Femur (tissue), 1 donor: ENCODE measurements at places on chromosomes 2 and 18.

DNA sequence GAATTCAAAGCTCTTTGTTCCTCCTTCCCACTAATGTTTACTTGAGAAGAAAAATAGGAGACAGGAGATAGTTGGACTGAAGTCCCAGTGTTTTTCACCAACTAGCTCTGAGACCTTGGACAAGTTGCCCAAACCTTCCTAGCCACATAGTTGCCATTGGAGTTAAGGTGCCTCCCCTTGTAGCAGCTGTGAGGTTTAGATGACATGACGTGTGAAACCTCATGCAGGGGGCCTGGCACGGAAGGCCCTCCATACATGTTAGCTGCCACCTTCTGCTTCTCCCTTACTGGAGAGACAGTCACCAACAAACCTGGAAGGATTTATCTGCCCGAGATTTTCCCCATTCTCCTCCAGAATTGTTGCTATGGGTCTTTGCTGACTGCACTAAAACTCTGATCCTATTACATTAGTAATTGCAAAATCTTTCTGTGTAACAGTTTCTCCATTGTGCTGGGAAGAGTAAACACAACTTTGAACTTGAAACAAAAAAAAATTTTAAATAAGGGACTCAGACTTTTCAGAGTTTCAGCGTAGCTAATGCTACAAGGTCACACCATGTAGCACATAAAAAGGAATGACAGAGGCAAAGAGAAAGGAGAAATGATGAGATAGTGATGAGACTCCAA, 23.8 kb upstream of the CABYR start:
- DNase-seq, result no peak

- DNase-seq, result no peak
Measured at GRCh38 chr2:181458871-181459270, 1.7 kb downstream of the ITGA4 start.

DNA sequence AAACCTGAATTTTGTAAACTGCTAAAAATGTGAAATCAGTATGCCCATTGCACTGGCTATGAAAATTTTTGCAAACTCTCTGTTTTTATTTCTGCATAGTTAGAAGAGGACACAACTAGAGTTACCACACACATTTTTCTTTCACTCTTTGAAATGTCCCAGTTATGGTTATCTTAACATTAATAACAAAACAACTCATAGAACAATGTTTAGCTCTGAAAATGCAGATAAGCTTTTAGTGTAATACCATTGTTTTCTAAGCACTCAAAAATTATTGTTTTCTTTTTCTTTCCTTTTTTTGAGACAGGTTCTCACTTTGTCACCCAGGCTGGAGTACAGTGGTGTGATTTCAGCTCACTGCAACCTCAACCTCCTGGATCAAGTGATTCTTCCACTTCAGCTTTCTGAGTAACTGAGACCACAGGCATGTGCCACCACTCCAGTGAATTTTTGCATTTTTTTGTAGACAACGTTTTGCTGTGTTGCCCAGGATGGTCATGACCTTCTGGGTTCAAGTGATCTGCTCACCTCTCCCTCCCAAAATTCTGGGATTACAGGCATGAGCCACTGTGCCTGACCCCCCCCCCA, 1204.5 kb upstream of the ZEB2 start:
- DNase-seq, result no peak

- no peak for DNase-seq
Measured at GRCh38 chr2:67499989-67500388, 102.9 kb downstream of the ETAA1 start.

GRCh38 chr2:55048508-55049042, 1.7 kb downstream of the RTN4 start:
- peak; percentile 46 for DNase-seq

GRCh38 chr2:239306274-239307220, 94.3 kb downstream of the HDAC4 start:
- no peak for DNase-seq
